A549 (cell line): ENCODE measurements at places on chromosomes 2 and 18.
A peak's percentile ranks its signal among the peaks of the same experiment; 100 is the strongest.

DNA sequence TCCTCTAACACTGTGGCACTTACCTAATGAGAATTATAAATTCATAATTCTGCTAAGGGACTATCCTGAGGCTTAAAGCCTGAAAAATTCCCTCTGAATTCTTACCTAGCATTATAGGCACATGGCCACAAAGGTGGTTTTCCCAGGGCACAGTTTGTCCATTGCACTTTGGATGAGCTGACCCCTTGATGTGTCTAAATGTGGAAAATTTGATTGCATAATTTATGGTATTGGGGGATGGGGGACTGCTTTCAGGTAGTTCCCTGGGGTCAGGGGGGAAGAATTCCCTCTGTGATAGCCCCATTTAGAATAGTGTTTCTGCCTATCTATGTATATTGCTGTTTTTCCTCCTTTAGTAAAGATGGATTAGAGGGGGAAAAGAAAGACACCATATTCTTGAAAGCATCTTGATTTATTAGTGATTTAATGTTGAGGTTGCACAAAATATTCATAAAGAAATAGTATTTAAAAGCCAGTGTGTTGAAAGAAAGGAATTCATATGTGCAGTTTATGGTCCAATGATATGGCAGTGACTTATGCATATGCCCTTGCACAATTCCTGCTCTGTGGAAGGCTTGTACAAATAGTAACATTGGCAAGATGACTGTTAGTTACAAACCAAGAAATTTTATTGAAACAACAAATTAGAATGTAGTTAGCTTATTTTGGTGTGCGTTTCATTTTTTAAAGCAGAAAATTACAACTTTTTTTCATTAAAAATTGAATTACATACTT is 8.7 kb upstream of the HTR2B start:
- DNase-seq = no peak

DNA sequence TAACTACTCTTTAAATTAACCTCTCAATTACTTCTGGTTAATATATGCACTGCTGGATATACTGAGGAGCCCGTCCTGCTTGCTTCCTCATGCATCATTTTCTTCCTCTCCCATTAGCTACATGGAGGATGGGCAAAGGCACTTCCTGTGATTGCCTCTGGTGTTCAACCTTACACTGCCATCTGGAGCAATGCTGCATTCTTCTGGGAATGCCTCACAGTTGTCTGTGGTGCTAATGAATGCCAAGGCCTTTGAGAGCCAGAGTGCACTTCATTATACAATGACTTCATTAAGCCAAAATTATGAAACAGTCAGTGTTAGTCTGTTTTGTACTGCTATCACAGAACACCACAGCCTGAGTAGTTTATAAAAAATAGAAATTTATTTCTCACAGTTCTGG is 134.8 kb upstream of the DOCK10 start:
- DNase-seq = no peak

- DNase-seq = no peak
These were observed 798.5 kb downstream of the TRIB2 start for GRCh38 chr2:13515254-13515653.

GRCh38 chr2:216436383-216436782 is 24.1 kb downstream of the SMARCAL1 start:
- DNase-seq = no peak

- DNase-seq = peak; percentile 1
These were observed 483 bp downstream of the TRAPPC8 start for GRCh38 chr18:31942291-31942998.

GRCh38 chr18:1015777-1016176 is 111.1 kb downstream of the ADCYAP1 start:
- DNase-seq = no peak

DNA sequence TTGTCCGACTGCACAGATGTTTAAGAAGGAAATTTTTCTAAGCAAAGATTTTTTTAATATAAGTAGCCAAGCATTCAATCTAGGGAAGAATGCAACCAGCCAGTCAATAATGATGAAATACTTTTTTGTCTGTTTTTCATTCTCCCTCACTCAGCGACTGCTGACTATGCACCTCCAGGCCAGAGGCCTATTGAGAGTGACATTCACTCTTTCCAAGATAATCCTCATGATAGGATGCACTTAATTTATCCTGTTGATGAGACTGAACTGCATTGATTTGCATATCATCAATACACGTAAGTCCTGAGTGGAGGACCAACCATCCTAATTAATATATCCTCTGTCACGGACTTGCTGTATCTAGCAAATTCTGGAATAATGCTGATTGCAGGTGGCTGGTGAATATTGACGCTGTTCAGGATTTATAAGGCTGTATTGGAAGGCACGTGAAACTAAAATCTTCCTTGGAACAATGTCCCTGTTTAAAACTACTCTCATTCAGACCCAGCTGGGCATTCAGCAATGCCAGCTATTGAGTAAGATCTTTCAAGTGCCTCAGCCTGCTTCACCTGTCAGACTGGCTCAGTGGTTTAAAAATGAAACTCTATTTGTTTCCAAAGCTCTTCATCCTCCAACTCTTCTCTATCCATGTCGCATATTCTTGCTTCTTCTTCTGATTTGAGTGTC is 142.2 kb downstream of the MAP2 start:
- DNase-seq = no peak

DNA sequence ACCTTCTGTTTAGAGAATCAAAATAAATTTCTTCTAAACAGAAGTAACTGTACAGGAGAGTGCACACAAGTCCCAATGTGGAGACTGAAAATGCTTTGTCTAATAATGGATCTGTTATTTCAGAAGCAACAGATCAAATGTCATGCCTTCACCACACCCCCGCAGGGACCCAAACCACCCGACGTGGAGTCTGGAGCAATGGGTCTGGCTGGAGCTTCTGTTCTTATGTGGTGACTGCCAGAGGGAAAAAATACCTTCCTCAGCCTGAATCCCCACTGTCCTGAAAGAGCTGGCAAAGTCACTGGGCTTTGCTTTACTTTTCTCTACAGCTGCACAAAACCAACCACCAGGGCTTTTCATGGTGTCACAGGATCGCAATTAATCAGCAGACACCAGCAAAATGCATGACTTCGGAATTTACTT is 119.0 kb upstream of the ZFP36L2 start:
- no peak for DNase-seq

- no peak for DNase-seq
These were observed 411.5 kb upstream of the SMIM21 start for GRCh38 chr18:75839041-75839440.

DNA sequence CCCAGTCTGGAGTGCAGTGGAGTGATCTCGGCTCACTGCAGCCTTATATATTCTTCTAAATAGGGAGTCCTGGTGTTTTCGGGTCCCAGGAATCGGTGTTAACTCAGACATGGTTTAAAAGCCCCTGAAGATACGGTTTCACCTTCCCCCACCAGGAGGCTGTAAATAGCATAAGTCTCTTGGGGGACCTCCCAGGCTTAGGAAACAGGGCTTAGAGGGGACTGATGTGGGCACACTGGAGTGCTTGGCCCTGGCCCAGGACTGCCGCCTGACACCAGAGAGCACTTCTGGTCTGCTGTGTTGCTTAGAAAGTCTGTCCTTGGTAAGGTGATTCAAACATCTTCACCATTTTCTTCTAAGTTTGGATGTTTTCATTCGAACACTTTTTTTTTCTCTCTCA is 39.7 kb upstream of the MAP4K4 start:
- DNase-seq = no peak

GRCh38 chr2:222592176-222592575 is 63.7 kb downstream of the FARSB start:
- no peak for DNase-seq

DNA sequence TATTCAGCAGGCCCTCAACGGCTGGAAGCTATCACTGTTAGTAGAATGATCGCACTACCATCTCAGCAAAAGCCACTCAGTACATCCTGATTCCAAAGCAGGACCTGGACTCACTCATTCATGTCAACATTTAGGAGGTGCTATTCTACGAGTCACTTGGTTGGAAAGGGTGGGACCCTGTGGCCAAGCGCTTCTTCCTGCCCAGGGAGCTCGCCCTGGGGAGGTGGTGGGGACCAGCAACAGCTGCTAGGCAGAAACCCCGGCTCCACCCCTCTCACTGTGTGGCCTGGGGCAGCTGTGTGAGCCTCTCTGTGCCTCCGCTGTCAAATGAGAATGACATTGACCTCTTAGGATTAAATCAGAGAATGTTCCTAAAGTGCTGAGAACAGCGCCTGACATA is 231.4 kb downstream of the EIPR1 start:
- no peak for DNase-seq

DNA sequence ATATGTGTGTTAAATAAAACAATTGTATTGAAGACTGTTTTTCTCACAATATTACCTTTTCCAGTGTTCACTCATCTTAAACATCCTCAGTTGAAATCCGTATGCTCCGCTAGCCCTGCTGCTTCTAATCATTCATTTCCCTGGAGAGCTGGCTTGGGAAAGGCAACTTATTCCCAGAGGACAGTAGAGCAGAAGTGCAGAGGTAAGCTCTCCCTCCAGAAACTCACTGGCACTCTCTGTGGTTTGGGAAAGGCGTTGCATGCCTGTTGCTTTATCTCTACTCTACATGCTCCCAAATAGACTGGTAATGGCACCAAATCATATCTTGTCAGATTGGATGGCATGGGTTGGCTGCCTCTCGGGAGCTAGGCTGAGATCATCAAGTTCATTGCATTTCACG is 117.1 kb upstream of the BOD1L2 start:
- DNase-seq = no peak

- DNase-seq = no peak
These were observed 235.4 kb upstream of the RASGRP3 start for GRCh38 chr2:33241072-33241471.

- DNase-seq = no peak
These were observed 125.3 kb downstream of the ZFP36L2 start for GRCh38 chr2:43100883-43101662.

- DNase-seq = no peak
These were observed 66.5 kb downstream of the VWA3B start for GRCh38 chr2:98153481-98153880.

GRCh38 chr18:29361843-29362242 is 1184.9 kb upstream of the CDH2 start:
- DNase-seq = peak; percentile 0

DNA sequence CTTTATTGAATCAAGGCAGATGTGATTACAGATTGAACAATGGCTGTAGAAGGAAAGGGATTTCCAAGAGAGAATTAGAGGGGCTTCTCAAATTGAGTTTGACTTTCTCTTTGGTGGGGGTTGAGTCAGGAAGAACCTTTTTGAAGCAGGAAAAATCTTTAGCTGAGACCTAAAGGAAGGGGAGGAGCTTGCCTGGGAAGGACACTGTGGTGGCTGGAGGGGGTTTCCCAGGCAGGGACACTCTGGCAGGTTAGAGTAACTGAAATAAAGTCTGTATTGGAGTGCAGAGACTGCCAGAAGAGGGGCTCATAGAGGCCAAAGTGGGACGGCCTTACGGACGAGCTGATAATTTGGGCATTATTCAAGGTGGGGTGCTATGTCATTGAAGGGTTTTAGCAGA is 69.3 kb downstream of the NEDD4L start:
- DNase-seq = no peak

DNA sequence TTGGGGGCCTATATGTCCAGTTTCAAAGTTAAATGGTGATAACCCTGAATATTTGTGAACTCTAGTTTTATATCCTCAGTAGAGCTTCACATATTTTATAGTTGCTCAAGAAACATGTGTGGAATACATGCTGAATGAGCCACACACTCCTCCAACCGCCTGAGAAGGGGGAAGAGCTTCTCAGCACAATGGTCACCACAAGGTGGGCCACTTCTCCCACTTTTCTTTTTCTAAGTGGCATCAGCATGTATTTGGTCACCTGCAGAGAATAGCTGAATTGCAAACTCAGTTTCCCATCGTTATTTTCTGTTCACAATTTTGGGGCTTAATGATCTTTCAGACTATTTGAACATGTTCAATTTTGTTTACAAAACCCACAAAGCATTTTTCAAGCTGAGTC is 340.5 kb downstream of the PARD3B start:
- DNase-seq = no peak

- no peak for DNase-seq
These were observed 46.3 kb upstream of the RAB12 start for GRCh38 chr18:8562919-8563318.

DNA sequence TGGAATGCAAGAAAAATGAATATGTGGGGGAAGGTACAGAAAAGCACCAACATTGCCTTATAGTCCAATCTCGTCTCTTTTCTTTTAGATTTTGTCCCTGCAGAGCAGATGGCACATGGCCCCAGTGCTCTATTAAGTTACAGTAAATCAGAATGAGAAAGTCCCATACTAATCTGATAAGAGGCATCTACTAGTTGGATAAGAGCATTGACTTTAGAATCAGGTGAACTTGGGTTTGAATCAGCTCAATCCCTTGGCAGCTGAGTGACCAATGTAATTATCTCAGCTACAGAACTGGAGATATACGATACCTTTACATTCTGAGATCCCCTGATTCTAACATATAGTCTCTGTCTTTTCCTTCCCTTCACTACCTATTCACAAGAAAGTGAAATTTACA is 54.8 kb upstream of the PDE1A start:
- DNase-seq = no peak

DNA sequence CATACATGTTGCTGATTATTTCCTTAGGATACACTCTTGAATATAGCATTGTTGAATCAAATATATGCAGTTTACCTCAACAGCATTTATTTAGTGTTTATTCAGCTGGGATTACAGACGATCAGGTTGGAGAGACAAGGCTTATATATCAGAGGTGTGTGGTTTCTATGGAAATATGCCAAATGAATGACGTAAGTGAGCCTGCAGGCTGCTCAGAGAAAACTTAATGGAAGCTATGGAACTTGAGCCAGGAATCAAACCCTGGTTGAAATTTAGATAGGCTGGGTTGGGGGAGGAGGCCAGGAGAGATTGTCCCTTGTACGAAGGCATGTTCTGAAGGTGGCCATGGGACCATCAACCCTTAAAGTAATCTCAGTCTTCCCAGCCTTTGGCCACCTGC is 79.5 kb downstream of the INPP4A start:
- DNase-seq = no peak

- DNase-seq = no peak
These were observed 87.5 kb upstream of the KCNE4 start for GRCh38 chr2:222964376-222965031.

DNA sequence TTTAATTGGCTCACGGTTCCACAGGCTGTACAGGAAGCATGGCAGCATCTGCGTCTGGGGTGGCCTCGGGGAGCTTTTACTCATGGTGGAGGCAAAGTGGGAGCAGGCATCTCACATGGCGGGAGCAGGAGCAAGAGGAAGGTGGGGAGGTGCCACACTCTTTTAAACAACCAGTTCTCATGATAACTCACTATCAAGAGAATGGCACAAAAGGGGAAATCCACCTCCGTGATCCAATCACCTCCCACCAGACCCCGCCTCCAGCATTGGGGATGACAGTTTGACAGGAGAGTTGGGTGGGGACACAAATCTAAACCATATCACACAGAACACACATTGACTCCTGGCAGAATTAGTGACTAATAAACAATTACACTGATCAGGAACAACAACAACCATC is 68.6 kb upstream of the ACKR3 start:
- no peak for DNase-seq

- DNase-seq = no peak
These were observed 80.7 kb downstream of the PXDN start for GRCh38 chr2:1663621-1664020.
